ENCODE measurements at places on chromosomes 3 and 15. TPM values are rescaled to one million over a fixed set of nuclear protein-coding genes. Genes with fewer than 3 reads are reported as not detected.

GRCh38 chr3:191721390-191721861, 260.5 kb downstream of the PYDC2 start:
- DNase-seq = no peak

DNA sequence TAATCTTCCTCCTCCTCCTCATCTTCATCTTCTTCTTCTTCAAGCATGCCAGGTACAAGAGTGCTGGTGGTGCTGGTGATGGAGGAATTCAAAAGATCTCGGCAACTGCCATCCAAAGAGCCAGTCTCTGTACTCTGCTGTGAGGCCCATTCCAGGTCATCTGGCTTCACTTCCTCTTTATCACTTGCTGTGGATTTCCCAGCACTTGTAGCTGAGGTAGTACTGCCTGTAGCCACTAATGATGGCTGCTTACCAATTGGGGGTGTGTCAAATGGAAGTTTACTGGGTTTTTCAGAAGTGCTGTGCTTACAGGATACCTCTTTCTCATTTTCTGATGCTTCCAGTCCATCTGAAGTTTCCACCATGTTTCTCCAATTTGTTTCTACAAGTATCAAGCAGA, 28.8 kb upstream of the SHC4 start:
- DNase-seq = no peak

DNA sequence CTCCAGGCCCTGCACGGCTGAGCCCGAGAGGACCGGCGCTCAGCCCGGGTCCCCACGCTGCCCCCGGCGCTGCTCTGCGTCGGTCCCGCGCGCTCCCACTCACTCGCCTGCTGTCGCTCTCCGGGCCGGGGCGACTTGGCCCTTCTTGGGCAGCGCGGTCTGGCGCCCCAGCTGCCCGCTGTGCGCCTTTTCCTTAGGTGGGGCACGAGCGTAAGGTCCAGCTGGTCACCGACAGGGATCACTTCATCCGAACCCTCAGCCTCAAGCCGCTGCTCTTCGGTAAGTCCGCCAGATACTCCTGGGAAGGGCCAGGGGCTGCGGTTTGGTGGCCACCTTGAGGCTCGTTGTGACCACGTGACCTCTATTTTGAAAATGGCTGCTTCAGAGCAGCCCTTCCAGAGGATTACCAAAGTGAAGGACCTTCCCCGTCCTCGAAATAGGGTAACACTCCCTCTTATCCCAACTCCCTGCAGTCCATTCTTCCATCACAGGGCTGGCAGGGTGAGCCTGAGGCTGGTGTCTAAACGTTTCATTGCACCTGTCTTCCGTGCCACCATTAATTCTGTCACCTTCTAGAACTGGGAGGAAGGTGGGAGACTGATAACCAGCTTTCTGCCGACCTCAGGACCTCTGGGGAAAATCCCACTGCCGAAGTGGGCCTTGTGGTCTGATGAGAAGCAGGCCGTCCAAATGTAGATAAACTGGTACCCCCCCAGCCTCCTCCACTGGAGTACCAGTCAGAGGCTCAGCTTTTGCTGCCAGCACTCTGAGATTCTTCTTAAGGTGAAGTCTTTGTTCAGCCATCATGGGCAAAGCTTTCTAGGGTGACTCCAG, 812 bp downstream of the P4HTM start:
- DNase-seq = no peak

GRCh38 chr3:128336337-128337156, 130.1 kb downstream of the DNAJB8 start:
- no peak for DNase-seq

DNA sequence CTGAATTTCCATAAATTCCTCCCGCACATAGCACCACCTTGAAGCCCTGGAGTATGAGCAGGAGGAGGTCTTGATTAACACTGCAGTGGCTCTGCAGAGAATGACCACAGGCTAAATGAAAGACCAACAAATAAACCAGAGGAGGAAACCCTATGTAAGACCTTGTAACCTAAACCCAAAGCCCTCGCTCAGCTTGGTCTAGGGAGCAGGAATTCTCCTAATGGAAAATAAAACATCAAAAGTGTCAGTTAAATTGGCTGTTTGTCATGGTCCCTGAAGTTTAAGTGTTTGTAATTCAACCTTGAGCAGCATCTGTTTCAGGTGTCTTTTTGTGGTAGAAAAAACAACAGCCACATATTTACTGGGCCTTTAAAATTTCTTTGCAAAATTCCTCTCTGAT, 9.2 kb upstream of the UBE2Q2 start:
- DNase-seq = no peak

Gene DNAH12
- total RNA-seq = not detected

Gene FBLN2
- total RNA-seq = 323 TPM

Gene GRIP2
- 0.21 TPM for total RNA-seq
